Right ventricle myocardium inferior (tissue), 1 donor: ENCODE measurements at places on chromosomes 2 and 18. TPM values are rescaled to one million over a fixed set of nuclear protein-coding genes. Genes with fewer than 3 reads are reported as not detected.

DNA sequence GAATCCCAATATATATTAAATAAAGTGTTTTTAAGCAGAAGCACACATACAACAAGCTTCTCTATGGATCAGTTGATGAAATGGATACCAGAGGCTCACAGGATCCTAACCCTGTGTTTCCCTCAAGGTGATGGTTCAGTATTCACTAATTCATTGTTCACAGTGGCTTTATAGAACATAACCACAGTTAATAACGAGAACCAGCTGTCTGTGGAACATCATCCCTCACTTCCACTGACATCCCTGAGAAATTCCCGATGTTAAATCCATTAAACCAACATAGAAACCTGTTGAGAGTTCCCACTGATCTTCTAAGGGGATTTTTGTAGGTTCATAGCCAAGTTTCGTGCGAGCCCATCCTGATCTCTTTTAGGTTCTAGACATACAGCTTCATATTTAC lies 29.0 kb downstream of the CCDC195 start:
- no peak for DNase-seq

- no peak for DNase-seq
Observed at GRCh38 chr2:179049203-179049545, 763 bp downstream of the CCDC141 start.

Gene SF3B6
- total RNA-seq, result 53.7 TPM

DNA sequence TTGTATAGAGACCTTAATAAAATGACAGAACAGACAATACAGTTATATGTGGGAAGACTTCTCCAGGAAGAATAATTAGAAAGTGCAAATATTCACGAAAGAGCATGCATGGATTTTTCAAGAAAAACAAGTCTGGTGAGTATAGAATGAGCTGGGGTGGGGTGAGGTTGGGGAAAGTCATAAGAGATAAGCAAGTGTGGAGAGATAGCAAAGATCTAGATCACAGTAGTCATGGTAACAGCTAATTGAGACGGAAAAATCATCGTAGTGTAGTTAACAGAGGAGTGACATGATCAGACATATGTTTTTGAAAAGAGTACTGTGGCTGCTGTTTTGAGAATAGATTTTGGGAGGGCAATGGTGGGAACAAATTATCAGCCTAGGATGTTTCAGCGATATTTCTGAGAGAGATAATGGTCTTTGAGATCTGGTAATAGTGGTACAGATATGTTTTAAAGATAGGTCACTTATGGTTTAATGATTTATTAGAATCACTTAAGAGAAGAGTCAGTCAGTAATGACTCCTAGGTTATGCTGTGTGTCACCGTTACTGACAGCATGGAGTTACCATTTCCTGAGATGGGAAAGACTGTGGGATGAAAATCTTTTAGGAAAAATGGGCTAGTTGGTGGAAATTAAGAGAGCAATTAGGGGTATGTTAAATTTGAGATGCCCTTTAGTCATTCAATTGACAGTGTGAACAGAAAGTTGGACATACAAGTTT lies 248.5 kb upstream of the SLC8A1 start:
- no peak for DNase-seq

- DNase-seq, result no peak
Observed at GRCh38 chr2:128635361-128635900, 316.8 kb upstream of the HS6ST1 start.

DNA sequence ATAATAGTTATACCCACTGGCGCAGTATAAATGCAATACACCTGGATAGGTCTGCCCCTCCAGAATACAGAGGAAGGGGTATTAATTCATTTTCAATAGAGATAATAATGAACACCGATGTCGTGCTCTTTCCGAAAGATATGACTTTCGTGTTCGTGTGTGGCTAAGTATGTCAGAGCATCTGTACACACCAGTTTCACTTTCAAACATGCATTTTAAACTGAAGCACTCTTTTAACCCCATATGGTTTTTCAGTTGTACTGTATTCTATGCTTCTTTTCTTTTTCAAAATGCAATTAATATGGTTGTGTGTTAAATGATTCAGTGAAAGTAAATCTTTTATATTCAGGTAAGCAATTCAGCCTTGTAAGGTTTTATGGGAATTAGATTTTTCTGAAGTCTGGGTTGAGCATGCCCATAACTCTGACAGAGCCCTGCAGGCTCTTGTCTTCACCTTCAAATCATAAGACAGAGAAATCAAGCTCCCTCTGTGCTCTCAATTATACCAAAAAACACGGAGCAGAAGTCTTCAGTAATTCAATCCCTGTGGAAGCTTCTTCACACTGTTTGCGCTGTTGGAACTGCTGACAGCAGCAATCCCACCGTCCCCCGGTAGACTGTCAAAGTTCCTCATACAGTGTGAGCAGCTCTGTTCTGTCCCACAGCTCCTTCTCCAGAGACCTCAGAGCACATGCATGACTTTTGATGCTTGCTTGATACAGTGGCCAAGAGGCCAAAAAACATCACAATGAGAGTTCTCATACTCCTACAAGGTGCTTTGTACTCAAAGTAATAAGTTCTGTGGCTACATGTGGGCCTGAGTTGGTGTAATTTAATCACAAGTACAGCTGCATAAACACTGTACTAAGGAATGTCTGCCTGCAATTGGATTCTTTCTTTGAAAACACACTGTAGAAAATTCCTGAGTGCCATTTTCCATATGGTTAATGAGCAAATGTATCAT lies 186.8 kb downstream of the ZNF521 start:
- no peak for DNase-seq

GRCh38 chr18:48679236-48679635 lies 140.4 kb downstream of the CTIF start:
- no peak for DNase-seq
